ENCODE measurements at places on chromosomes 12 and 14.
A peak's percentile ranks its signal among the peaks of the same experiment; 100 is the strongest.

DNA sequence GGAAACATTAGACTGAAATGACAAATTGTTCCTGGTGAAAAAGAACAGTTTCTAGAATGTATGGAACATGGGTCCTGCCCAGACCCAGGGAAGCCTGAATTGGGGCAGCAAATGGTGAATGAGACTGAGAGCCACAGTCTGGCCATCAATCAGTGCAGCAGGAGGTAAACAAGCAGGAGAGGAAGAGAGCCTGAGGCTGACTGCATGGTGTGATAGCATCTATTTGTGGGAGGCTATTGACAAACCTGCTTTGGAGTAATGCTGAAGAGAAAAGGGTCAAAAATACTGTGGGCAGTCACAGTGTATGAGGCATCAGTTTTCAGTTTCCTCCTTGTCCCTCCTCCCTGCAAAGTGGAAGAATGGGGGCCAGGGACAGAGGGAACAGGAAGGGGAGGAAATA lies 136.8 kb downstream of the ANKS1B start:
- DNase-seq = no peak

GRCh38 chr14:90940318-90940962 lies 120.0 kb downstream of the RPS6KA5 start:
- no peak for DNase-seq

GRCh38 chr12:122422730-122423257 lies 325 bp upstream of the CLIP1 start:
- DNase-seq = peak; percentile 60

DNA sequence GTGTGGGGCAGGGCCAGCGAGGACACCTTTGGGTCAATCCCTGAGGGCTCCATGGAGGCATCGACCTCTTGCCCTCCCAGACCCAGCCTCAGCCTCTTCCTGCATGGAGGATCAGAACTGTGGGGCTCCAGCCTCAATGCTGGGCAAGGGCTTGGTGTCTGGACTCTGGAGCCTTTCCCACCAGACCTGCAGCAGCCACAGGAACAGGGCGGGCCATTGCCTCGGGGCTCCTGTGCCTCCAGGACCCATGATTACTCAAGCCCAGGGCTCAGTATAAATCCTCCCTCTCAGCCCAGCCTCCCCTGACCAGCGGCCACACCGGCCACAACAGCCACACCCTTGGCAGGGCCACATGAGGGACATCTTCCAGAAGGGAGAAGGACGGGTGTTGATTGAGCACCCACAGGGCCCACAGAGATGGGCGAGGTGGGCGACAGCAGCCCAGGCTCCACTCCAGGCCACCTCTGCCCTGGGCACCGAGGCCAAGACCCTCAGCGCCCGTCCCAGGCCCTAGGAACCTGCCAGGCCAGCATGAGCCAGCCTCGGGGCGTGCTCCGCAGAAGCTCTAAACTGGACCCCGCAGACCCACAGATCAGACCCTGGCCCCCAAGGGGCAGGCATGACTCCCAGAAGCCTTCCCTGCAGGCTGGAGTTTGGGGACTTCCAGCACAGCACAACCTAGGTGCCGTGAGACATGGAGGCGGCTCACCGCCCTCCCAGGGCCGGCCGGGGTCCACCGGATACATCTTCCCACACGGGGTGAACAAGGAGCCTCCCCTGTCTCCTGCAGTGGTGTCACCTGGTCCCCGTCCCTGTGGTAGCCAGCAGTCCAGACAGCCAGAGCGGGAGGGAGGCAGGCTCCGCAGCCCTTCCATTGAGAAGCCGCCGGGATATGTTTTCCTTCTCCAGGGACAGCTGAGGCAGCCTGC lies 25.1 kb downstream of the NCOR2 start:
- DNase-seq = no peak

DNA sequence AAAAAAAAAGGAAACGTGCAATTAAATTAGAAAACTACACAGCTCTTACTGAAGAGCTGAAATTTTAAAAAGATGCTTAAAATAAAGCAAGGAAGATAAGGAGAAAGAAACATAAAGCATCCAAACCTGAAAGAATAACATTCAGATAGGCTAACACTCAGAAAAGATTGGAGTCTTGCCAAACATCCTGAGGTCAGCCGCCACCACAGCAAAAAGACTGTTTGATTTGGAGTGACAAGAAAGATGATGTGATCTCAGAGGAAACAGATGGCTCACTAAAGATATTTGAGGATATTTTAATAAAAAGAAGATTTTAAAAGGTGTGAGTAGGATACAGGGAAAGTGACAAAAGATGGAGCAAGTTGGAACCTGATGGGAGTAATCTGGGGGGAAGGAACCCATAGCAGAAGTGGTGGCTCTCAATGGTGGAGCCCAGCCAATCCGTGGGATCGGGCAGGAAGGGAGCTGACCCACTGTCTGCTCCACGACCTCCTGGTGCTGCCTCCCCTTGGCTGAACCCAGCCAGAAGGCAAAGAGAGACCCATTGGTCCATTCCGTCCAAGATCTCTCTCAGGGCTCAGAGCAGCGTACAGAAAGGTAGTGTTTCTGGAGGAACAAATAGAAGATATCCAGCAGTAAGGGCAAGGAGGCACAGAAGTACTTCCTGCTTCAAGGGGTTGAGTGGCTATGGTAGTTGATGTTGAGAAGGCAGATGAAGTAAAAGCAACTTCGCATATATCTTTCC lies 469.6 kb downstream of the RGS6 start:
- DNase-seq = no peak

GRCh38 chr12:69998011-69998410 lies 173.0 kb downstream of the MYRFL start:
- DNase-seq = no peak

DNA sequence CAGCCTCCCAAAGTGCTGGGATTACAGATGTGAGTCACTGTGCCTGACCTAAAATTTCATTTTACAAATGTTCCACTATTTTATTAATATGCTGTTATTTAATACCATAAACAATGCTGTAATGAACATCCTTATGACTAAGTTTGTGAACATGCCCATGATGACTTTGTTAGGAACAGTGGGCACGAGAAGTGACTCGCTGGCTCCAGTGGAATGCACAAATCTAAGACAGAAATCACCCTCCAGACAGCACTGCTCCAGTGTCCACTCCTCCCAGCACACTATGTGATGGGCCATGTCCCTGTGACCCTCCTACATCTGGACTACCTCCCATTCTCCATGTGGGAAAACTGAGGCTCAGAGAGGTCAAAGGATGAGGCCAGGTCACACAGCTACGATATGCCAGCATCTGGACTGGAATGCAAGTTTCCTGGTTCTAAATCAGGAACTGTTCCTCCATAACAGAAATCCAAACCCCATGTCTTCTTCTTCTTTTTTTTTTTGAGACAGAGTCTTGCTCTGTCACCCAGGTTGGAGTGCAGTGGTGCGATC lies 57.9 kb downstream of the GPR68 start:
- no peak for DNase-seq

DNA sequence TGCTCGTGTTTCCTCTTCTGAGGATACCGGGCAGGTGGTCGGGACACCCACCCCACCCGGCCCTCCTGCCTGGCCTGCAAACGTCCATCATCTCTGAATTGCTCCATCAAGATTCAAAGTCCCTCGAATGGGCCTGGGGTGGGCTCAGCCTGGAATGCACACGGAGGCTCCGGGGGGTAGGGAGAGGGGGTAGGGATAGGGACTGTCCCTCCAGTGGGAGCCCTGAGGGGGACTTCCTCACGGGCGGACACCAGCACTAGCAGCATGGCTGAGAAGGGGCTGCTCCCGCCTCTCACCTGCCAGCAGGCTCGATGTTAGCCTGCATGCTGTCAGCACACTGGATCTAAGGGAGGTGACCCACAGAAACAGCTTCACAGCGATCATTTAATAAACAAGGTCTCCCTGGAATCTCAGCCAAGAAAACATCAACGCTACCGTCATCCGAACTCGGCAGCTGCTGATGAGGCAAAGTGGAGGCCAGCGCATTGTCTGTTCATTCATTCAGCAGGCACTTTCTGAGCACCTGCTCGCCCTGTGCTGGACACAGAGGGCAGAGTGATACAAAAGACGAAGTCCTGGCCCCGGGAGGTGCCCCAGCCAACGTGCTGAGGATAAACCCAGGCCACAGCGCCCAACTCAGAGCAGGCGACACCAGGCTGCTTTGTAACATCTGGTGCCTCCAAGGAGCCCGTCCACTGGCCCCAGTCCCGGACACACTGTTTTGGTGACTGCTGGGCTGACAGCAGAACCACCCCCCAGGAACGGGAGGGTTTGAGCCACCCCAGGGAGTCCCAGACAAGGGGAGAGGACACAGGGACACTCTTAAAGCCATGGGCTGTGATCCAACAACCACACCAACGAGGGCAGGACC lies 6.3 kb downstream of the TMEM179 start:
- DNase-seq = no peak

- DNase-seq = no peak
Observed at GRCh38 chr12:89985935-89986334, 277.3 kb upstream of the ATP2B1 start.

DNA sequence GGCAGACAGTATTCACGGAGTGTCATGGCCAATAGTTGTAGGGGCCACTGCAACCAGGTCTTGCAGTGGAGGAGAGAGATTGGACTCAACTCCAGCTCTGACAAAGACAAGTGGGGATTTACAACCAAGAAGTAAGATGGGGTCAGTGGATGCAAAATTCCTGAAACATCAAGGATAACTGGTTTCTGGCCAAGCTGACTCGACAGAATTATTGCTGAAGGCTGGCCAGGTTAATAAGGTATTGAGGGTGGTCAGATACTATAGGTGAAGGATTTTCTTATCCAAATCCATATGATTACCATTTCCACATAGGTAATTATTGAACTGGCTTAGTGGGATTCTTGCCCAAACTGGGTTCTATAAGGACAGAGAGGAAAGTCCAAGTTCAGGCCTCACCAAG lies 64.9 kb upstream of the FOXG1 start:
- DNase-seq = no peak

- no peak for DNase-seq
Observed at GRCh38 chr12:62258941-62259630, 1.1 kb upstream of the USP15 start.

GRCh38 chr12:52494100-52494499 lies 1.0 kb upstream of the KRT6A start:
- DNase-seq = no peak

- DNase-seq = no peak
Observed at GRCh38 chr14:89294060-89294459, 123.0 kb downstream of the FOXN3 start.

- no peak for DNase-seq
Observed at GRCh38 chr14:25067600-25067999, 17.7 kb upstream of the STXBP6 start.

GRCh38 chr14:61584331-61584741 lies 111.0 kb upstream of the HIF1A start:
- DNase-seq = no peak

- DNase-seq = no peak
Observed at GRCh38 chr12:84624601-84625000, 288.0 kb downstream of the SLC6A15 start.

- DNase-seq = no peak
Observed at GRCh38 chr12:70948976-70949336, 28.4 kb upstream of the PTPRR start.

- DNase-seq = no peak
Observed at GRCh38 chr14:61625165-61625564, 70.1 kb upstream of the HIF1A start.

GRCh38 chr12:94379479-94380113 lies 80.1 kb downstream of the CEP83 start:
- DNase-seq = no peak

DNA sequence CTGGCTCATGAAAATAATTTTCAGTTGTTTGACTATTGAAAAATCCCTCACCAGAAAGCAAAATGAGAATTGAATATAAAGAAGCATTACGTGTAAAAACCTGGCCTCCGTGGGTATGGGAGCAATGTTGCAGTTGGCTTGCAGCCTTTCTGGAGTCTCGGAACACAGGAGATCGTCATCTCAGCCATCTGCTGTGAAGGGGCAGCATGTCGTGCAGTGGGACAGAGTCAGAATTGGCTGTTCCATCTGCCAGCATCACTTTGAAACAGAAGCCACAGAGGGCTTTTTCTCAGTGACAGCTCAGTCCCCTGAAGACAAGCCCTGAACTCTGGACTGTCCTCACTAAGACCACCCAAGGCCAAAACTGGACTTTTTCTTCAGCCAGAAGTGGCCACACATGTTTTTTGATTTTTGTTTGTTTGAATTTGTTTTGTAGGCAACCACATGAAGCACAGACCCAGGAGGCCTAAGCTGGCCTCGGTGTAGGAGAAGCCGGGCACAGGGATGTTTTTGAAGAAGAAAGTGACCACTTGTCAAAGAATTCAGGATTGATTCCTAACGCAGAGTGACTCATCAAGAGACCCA lies 170.8 kb upstream of the DYRK2 start:
- DNase-seq = no peak

GRCh38 chr14:51307551-51307950 lies 67.5 kb downstream of the TMX1 start:
- DNase-seq = no peak

- DNase-seq = no peak
Observed at GRCh38 chr12:88538250-88538649, 42.0 kb downstream of the KITLG start.

DNA sequence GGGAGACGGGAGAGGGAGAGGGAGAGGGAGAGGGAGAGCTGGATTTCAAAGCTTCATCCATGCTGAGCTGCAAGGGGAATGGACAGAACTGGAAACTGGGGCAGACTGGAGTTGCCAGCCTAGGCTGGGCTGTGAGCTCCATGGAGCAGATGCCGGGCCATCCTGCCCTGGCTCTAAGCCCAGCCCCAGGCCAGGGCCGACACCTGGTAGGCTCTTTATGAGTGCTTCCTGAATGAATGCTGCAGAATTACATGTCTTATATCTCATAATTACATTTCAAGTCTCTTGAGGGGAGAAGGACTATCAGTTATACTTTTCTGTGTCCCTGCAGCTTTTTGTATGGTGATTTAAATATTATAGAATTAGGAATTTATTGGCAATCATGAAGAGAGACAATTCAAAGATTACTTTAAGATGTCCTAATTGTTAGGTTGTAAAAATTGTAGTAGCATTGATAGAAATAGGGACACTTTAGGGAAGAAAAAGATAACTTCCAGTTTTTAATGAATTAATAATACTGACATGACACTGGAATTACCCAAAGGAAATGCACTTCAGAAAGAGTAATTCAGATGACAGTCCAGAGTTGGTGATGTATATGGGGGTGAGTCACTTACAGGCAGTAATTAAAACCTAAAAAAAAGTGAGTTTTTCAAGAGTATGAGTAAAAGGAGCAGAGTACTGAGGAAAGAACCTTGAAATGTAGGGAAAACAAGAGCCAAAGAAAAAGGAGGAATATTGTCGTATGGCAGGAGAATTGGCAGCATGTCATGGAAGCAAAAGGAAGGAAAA lies 29.0 kb downstream of the SCYL2 start:
- DNase-seq = no peak

- no peak for DNase-seq
Observed at GRCh38 chr14:45679853-45680252, 426.9 kb upstream of the MIS18BP1 start.

- no peak for DNase-seq
Observed at GRCh38 chr12:97168804-97169203, 261.7 kb downstream of the NEDD1 start.

DNA sequence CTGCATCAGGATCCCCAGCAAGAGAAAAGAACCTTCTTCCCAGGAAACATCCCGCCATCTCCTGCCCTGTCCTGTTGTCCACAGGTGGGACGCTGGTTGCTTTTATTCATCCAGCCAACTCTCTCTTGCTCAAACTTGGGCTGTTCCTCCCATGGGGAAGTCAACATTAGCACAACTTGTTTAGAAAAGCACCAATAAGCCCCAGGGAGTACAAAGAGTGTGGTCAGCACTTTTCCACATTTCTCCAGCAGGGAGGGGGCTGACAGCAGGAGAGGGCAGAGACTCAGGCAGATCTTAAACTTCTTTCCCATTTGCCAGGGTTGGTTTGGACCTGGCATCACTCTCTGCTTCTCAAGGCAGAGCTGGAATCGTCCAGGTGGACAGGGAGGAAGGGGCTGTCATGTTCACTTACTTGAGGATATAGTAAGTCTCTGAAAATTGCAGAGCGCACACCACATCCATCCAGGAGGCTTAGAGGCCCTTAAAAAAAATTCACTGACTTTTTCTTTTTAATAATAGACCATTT lies 74.9 kb downstream of the RBM19 start:
- DNase-seq = no peak

Measured in stimulated activated CD4-positive, alpha-beta T cell treated with anti-CD3 and anti-CD28 coated beads, Interleukin-2, amount 100 ng/mL, for 24 hours (primary cell).